Right atrium auricular region (tissue), 2 donors: ENCODE measurements at places on chromosomes 13 and 19.

DNA sequence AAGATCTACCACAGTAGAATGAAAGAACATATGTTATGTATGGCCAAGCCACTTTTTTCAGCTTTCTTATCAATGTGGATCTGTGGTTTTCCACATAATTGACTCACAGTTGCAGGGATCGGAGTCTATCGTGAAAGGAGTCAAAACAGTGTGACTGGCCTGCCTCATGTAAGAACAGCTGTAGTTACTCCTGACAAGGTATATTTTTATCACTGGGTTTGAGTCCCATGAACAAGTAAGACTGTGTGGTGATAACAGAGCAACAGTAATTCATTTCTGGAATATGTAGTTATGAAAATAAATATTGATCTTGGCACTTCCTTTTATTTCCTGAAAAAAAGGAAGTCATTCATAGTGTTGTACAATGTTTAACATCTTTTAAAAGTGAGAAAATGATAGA is 416.6 kb downstream of the KLF12 start:
- DNase-seq, result no peak
- H3K27ac ChIP-seq, result no peak overlapping the region
- no peaks in the 10 kb centered on the region for H3K27me3 ChIP-seq
- H3K4me1 ChIP-seq, result peaks cover 11% of the 10 kb centered on the region
- H3K4me3 ChIP-seq, result no peak overlapping the region

- no peak overlapping the region for H3K4me3 ChIP-seq
- H3K36me3 ChIP-seq, result no peaks in the 10 kb centered on the region
- no peaks in the 10 kb centered on the region for H3K27me3 ChIP-seq
- H3K4me1 ChIP-seq, result no peaks in the 10 kb centered on the region
- DNase-seq, result no peak
- H3K27ac ChIP-seq, result no peak overlapping the region
These were observed 48.3 kb upstream of the URI1 start for GRCh38 chr19:29893606-29894284.

GRCh38 chr19:18291590-18292461 is 10.4 kb upstream of the JUND start:
- H3K4me3 ChIP-seq, result peak overlapping the region; percentile 69
- peak overlapping the region; percentile 99 for H3K27ac ChIP-seq
- H3K36me3 ChIP-seq, result no peaks in the 10 kb centered on the region
- H3K27me3 ChIP-seq, result no peaks in the 10 kb centered on the region
- peak; percentile 87 for DNase-seq

- no peaks in the 10 kb centered on the region for H3K4me1 ChIP-seq
- no peaks in the 10 kb centered on the region for H3K27me3 ChIP-seq
- no peak overlapping the region for H3K4me3 ChIP-seq
- H3K36me3 ChIP-seq, result no peaks in the 10 kb centered on the region
- H3K27ac ChIP-seq, result no peak overlapping the region
These were observed 47.1 kb upstream of the MAP3K10 start for GRCh38 chr19:40144151-40144550.

- DNase-seq, result no peak
- H3K4me1 ChIP-seq, result no peaks in the 10 kb centered on the region
- peaks cover 4% of the 10 kb centered on the region for H3K27me3 ChIP-seq
These were observed 495 bp downstream of the KCNA7 start for GRCh38 chr19:49071860-49072547.

DNA sequence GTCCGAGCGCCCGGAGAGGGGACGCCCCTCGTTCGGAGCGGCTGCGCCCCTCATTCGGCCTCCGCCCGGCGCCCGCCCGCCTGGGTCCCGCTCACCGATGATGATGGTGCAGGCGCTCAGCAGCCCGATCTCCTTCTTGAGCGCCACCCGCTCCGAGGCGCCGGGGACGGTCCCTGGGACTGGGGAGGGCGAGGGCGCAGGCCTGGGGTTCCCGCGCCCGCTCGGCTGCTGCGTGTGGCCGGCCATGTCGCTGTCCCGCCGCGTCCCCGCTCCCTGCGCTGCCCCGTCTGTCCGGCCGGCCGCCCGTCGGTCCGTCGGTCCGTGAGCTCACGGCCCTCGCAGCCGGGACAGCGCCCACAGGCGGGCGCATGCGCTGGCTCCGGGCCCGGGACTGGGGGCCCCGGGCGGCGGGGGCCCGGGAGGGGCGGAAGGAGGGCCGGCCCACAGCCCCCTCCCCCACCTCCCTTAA is at the start of gene SLC7A10:
TSS of gene SLC7A10 (minus strand) at position 393 of the 469 bp plus-strand sequence. CDS start at position 246, 147 bp downstream.
- DNase-seq, result no peak
- peaks cover 17% of the 10 kb centered on the region for H3K4me1 ChIP-seq
- H3K27ac ChIP-seq, result no peak within 1 kb of the TSS
- no peak within 1 kb of the TSS for H3K4me3 ChIP-seq
- no peaks in the 10 kb centered on the region for H3K36me3 ChIP-seq
- H3K27me3 ChIP-seq, result peaks cover 27% of the 10 kb centered on the region

GRCh38 chr13:97214921-97215320 is 7.2 kb upstream of the MBNL2 start:
- no peak overlapping the region for H3K4me3 ChIP-seq
- H3K4me1 ChIP-seq, result no peaks in the 10 kb centered on the region
- H3K27ac ChIP-seq, result no peak overlapping the region
- no peaks in the 10 kb centered on the region for H3K36me3 ChIP-seq
- no peak for DNase-seq

DNA sequence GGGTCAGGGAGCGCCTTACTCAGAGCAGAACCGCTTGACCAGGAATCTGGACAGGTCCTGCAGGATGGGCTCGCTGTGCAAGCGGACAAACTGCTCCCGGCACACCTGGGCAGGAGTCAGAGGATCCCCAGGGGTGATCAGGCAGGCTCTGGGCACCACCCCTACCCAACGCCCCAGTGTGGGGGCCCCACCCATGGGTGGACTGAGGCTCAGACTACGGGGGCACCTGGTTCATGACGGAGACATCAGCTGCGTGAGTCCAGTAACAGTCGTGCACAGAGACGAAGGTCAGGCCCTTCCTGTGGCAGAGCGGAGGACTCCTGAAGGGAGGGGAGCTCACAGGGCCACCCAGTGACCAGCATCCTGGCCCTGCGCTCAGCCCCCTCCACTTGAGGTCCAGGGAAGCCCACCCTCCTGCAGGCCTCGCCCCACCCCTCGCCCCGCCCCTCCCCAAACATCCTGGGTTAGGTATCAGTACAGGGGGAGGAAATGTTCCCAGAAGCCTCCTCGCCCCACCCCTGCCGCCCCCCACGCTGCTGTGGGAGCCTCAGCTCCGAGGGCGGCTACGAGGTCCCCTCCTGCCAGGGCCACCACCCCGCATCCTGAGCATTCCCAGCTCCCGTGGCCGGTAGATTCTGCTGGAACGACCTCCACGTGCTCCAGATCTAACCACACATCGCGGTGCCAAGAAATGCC is 15.6 kb downstream of the POLRMT start:
- H3K27me3 ChIP-seq, result no peaks in the 10 kb centered on the region
- no peak overlapping the region for H3K4me3 ChIP-seq
- no peaks in the 10 kb centered on the region for H3K4me1 ChIP-seq
- H3K27ac ChIP-seq, result no peak overlapping the region

- no peaks in the 10 kb centered on the region for H3K4me1 ChIP-seq
- H3K4me3 ChIP-seq, result no peak overlapping the region
- no peak for DNase-seq
- H3K27ac ChIP-seq, result no peak overlapping the region
- no peaks in the 10 kb centered on the region for H3K27me3 ChIP-seq
These were observed 59.6 kb downstream of the RBM26 start for GRCh38 chr13:79346300-79346914.

DNA sequence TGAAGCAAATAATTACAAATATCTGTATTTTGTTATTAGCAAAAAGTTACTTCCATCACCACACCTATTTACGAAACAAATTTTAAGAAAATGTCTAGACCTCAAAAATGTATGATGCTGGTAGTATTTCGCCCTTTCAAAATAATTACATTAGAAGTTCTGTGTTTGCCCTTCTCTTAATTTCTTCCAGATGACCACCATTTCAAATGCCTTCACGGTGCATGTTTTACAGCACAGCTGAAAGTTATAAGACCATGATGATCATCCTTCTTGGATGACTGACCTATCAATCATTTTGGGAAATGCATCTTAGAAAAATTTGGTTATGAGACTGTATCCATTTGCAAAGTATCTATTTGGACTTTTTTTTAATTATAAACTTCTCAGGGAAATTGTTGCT is 390.8 kb downstream of the SLITRK6 start:
- H3K27me3 ChIP-seq, result no peaks in the 10 kb centered on the region
- H3K27ac ChIP-seq, result no peak overlapping the region
- no peaks in the 10 kb centered on the region for H3K36me3 ChIP-seq
- DNase-seq, result no peak
- no peak overlapping the region for H3K4me3 ChIP-seq

DNA sequence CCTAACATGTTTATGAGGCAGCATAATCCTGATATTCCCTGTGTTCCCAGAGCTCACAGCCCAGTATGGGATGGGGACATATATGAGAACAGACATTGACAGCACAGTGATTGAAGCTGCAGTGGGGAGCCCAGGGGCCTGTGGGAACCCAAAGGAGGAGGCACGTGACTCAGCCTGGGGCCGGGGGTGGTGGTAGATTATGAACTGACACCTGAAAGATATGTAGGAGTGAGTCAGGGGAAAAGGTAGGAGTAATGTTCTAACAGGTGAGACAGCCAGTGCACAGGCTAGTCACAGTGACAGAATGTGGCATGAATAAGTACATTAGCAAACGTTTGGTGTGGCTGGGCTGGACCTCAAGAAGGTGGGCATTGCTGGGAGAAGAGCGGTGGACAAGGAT is 29.0 kb downstream of the CKM start:
- DNase-seq, result no peak
- H3K27me3 ChIP-seq, result no peaks in the 10 kb centered on the region
- peaks cover 12% of the 10 kb centered on the region for H3K36me3 ChIP-seq
- no peak overlapping the region for H3K4me3 ChIP-seq

DNA sequence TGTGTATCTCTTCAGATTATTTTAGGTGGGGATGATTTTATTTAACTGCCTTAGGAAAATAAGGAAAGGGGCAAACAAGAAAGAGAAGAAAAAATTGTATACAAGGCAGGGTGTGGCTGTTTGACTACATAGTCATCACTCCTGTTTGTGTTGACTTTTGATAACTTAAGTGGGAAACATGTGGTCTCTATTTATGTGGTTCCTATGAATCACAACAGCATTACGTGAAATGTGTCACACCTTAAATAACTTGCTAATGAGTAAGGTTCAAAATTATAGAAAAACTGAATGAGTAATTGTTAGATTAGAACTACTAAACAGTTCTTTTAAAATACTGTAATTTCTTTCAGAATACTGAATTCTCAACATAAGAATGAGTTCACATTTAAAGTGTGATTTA is 69.3 kb downstream of the LMO7 start:
- H3K27ac ChIP-seq, result no peak overlapping the region
- no peaks in the 10 kb centered on the region for H3K36me3 ChIP-seq
- H3K4me3 ChIP-seq, result no peak overlapping the region
- peaks cover 13% of the 10 kb centered on the region for H3K4me1 ChIP-seq
- DNase-seq, result no peak

DNA sequence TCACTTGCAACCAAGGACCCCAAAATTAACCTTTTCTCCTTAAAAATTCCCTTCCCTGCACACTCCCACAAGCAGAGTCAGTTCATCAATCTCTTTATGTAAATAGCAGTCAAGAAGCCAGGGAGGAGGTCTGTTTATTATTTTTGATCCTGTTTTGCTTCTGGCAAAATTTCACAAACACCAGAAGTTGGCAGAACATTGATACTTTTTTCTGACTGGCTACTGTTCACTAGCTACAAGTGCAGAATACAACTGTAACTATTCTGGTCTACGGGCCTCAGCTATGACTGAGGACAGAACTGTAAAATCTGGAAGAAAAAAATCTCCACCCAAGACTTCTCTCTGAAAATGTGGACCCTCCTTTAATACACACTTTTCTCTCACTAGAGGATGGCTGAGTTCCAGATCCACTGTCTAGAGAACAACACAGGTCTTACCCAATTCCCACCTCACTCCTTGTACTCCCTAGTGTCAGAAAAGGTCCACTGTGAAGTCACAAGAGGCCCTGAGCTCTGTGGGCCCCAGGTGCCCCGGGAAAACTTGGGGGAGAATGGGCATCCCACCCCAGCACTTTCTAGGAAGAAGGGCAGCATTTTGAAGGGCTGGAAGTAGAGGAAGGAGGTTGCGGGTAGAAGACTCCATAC is 14.5 kb downstream of the STARD13 start:
- H3K36me3 ChIP-seq, result no peaks in the 10 kb centered on the region
- H3K27ac ChIP-seq, result peak overlapping the region; percentile 61
- no peak overlapping the region for H3K4me3 ChIP-seq
- peaks cover 85% of the 10 kb centered on the region for H3K4me1 ChIP-seq
- H3K27me3 ChIP-seq, result no peaks in the 10 kb centered on the region
- DNase-seq, result no peak

GRCh38 chr19:57320180-57321084 is at the start of gene ZNF543:
Gene ZNF543, plus strand, starts transcription at chr19:57320472. Its CDS starts 382 bp downstream, at chr19:57320854.
- peak; percentile 98 for DNase-seq
- H3K27ac ChIP-seq, result peak within 1 kb of the TSS; percentile 92
- no peaks in the 10 kb centered on the region for H3K4me1 ChIP-seq
- H3K4me3 ChIP-seq, result peak within 1 kb of the TSS; percentile 83

GRCh38 chr19:38142176-38143035 is 81.6 kb downstream of the DPF1 start:
- no peaks in the 10 kb centered on the region for H3K4me1 ChIP-seq
- H3K36me3 ChIP-seq, result no peaks in the 10 kb centered on the region
- H3K4me3 ChIP-seq, result no peak overlapping the region
- H3K27ac ChIP-seq, result no peak overlapping the region
- DNase-seq, result no peak

DNA sequence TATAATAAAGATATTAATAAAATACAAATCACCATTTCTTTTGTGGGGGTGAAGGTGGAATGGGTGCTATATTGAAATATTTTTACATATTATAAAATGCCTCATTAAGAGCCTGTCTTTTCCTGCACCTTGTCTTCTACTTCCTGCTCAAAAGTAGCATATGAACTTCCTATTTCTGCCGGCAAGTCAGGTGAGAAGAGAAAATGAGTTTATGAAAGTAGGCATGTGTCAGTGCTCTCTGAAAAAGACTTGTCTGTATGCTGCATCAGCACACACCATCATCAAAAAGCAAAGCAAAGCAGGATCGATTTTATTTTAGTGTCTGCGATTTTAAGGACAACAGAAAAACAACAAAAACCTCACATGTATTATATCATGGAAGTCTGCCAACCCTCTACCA is 114.2 kb downstream of the RAP2A start:
- no peaks in the 10 kb centered on the region for H3K27me3 ChIP-seq
- no peak for DNase-seq

DNA sequence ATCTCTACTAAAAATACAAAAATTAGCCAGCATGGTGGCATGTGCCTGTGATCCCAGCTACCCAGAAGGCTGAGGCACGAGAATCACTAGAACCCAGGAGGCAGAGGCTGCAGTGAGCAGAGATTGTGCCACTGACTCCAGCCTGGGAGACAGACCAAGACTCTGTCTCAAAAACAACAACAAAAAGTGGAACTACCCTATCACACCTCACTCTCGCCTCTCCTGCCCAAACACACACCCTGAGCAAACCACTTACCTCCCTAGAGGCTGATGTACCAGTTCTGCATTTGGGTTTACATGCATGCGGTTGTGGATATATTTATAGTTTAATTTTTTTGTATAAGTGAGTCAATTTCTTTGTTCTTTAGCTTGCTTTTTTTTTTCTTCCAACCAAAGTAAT is 7.7 kb upstream of the PTOV1 start:
- no peaks in the 10 kb centered on the region for H3K4me1 ChIP-seq
- H3K27ac ChIP-seq, result no peak overlapping the region
- no peaks in the 10 kb centered on the region for H3K36me3 ChIP-seq
- no peak overlapping the region for H3K4me3 ChIP-seq
- no peak for DNase-seq
- H3K27me3 ChIP-seq, result no peaks in the 10 kb centered on the region
